ENCODE measurements at places on chromosomes 4 and X.

- no peak for DNase-seq
Measured at GRCh38 chr4:166312166-166312565, 439.1 kb downstream of the TLL1 start.

GRCh38 chr4:177728361-177729152 is 286.3 kb upstream of the AGA start:
- DNase-seq = no peak

DNA sequence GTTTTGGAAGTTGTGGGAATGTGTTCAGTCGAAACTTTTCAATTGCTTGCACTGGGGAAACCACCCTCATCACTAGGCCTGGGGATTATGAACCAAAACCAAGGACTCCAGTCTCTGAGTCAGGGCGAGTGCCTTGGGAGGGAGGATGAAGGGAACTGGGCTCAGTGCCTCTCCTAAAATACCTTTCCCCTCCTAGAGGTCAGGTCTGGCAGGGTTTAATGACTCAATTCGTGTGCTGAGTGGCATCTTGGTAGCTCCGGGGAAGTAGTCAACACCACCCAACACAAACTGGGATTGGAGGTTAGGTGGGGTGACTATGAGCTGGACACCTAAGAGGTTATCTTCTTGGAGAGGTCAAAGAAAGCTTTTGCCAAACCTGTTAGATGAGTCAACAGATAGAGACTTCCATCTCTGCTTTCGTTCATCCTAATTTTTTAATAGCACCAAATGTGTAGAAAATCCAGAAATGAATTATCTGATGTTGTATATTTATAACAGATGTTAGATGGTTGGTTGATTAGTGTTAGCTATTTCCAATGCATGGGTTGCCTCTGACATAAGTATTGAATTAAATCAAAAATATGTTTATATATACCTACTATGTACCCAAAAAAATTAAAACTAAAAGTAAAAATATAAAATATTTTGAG is 202.8 kb downstream of the SHROOM3 start:
- DNase-seq = no peak

GRCh38 chr4:123037804-123038203 is 115.4 kb upstream of the NUDT6 start:
- DNase-seq = no peak

DNA sequence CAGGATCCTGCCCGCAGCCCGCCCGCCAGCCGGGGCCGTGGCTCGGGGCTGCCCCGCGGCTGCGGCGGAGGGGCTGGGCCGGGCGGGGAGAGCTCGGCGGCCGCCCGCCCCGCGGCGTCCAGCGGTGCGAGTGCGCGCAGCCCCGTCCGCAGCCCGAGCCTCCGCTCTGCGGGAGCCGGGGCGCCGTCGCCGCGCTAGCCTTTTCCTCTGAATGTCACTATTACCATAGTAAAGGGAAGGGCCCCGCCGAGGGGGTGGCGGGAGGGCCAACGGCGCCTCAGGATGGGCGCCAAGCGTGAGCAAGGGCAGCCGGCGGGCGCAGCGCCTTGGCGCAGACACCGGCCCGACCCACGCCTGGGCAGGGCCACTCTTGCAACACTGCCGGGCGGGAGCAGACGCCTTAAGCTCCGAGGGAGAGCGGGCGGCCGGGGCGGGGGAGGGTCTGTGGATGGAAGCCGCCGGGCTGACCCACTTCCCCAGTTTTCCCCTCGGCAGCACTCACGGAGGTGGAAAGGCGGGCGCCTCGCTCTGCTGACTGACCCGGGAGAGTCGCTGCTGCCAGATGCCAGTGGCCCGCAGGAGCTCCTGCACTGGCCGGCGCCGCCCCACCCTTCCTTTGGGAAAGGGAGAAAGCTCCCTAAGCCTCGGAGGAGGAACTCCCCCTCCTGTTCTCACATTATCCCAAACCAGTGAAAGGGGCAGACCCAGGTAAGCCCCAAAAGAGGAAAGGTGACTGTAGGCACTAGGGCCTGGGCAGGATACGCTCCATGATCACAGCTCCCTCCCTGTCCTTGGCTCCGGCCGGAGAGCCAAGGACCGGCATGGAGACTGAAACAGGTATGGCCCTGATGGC is 329.4 kb downstream of the HNRNPD start:
- no peak for DNase-seq

DNA sequence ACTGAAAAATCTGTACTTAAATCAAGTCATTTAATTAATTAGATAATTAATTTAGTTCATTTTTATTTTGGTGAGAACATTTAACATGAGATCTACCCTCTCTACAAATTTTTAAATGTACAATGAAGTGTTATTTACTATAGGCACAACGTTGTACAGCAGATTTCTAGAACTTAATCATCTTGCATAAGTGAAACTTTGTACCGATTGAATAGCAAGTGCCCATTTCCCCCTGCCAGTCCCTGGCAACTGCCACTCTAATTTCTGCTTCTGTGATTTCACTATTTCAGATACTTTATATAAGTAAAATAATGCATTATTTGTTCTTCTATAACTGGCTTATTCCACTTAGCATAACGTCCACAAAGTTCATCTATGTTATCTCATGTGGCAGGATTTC is 50.1 kb upstream of the SYTL5 start:
- DNase-seq = no peak

GRCh38 chr4:162475246-162475645 is 311.4 kb upstream of the FSTL5 start:
- DNase-seq = no peak

GRCh38 chrX:123779908-123780396 is 47.1 kb upstream of the THOC2 start:
- no peak for DNase-seq

- no peak for DNase-seq
Measured at GRCh38 chrX:13307041-13307440, 12.8 kb downstream of the ATXN3L start.

GRCh38 chr4:48100256-48100655 is 33.8 kb downstream of the TXK start:
- DNase-seq = no peak

All from GDM1 (cell line).